ENCODE measurements at places on chromosomes 3 and 15. TPM values are rescaled to one million over a fixed set of nuclear protein-coding genes. Genes with fewer than 3 reads are reported as not detected.

Gene TMCO5A
- not detected for total RNA-seq

Gene FES
- total RNA-seq: 65.2 TPM

Gene LRTM1
- total RNA-seq: not detected

Gene CYP1A1
- total RNA-seq: not detected

Gene LTK
- total RNA-seq: 1.6 TPM

Gene PLA2G4E
- 0.12 TPM for total RNA-seq

Gene RAB27A
- 85.7 TPM for total RNA-seq

Gene ABHD14A
- 20.7 TPM for total RNA-seq

Gene SLC9C1
- total RNA-seq: not detected

All from left lung (tissue), 14 donors.